ENCODE measurements at places on chromosomes 2 and 18.

- no peak for DNase-seq
Observed at GRCh38 chr2:120949027-120949956, 213.6 kb downstream of the GLI2 start.

GRCh38 chr2:148704247-148704646, 59.7 kb downstream of the EPC2 start:
- no peak for DNase-seq

- DNase-seq, result no peak
Observed at GRCh38 chr2:3009483-3009882, 368.1 kb downstream of the EIPR1 start.

- DNase-seq, result no peak
Observed at GRCh38 chr2:17257189-17257909, 260.9 kb downstream of the RAD51AP2 start.

GRCh38 chr2:107258531-107259407, 372.8 kb upstream of the ST6GAL2 start:
- DNase-seq, result no peak

DNA sequence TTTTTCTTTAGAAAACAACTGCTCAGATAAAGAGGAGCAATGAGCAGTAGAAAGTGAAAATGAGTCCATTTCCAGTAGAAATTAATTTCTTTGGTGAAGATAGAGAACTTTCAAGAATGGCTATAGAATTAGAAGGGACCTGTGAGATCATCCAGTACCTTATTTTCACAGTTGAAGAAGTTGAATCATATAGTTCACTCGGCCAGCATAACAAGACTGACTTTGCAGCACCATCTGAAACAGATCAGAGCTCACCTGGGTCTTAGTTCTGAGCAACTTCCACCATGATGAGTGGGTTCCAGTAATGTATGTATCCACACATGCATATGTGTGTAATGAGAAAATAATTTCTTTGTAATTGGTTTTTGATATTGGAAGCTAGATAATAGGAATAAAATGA, 58.6 kb downstream of the CERS6 start:
- no peak for DNase-seq

GRCh38 chr2:11157296-11157695, 2.0 kb downstream of the SLC66A3 start:
- DNase-seq, result no peak

- DNase-seq, result no peak
Observed at GRCh38 chr2:239358062-239358754, 42.6 kb downstream of the HDAC4 start.

DNA sequence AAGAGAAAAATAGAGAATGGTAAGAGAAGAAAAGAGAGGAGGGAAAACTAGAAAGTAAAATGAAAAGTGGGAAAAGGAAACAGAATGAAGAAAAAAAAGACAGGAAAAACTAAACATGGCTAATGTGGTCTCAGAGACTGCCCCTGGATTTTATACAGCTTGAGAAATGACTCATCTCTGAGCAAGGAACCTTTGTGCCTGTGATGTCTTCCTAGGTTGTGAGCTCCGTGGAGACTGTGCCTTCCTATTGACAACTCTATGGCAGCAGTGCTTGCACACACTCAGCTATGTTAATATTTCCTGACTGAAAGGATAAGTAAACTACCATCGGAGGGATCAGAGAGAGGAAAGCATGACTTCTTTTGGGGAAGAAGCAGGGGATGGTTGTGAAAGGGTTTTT, 203.8 kb downstream of the RDH14 start:
- no peak for DNase-seq

GRCh38 chr2:99821572-99821971, 320.8 kb downstream of the AFF3 start:
- no peak for DNase-seq

All from GM06990 (cell line).